ENCODE measurements at places on chromosomes 12 and 14.

- DNase-seq: no peak
These were observed 156.5 kb upstream of the MYL2 start for GRCh38 chr12:111076611-111077451.

GRCh38 chr12:127334365-127334764 is 932.6 kb upstream of the TMEM132C start:
- DNase-seq: no peak

- DNase-seq: peak; percentile 89
These were observed 123.3 kb downstream of the SSPN start for GRCh38 chr12:26318661-26319068.

DNA sequence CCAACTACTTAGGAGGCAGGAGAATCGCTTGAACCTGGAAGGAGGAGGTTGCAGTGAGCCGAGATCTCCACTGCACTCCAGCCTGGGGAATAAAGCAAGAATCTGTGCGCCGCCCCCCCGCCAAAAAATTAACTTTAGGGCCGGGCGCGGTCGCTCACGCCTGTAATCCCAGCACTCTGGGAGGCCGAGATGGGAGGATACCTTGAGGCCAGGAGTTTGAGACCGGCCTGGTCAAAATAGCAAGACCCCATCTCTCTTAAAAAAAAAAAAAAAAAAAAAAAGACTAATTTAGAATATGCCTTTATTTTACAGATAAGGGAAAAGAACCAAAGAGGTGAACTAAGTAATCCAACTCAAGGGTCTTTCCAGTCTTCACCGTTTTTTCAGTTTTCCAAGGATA is 1.2 kb downstream of the KANSL2 start:
- no peak for DNase-seq

DNA sequence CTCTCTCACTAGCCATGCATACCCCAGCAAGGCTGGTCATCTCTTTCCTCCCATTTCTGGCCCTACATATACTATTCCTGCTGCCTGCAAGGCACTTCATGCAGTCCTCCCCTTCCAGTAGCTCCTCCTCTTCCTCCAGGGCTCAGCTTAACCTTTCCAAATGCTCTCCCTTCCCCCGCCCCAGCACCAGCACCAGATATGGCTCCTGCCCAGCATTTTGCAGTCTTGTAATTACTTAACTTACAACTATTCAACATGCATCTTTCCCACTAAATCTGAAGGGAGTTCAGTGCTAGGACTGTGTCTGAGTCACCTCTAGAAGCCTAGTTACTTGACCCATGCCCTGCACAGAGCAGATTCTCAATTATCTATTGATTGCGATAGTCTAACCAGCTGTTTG is 1.8 kb upstream of the FBXO21 start:
- no peak for DNase-seq

- DNase-seq: no peak
These were observed 1.3 kb upstream of the RNU6-7 start for GRCh38 chr14:32200368-32201192.

DNA sequence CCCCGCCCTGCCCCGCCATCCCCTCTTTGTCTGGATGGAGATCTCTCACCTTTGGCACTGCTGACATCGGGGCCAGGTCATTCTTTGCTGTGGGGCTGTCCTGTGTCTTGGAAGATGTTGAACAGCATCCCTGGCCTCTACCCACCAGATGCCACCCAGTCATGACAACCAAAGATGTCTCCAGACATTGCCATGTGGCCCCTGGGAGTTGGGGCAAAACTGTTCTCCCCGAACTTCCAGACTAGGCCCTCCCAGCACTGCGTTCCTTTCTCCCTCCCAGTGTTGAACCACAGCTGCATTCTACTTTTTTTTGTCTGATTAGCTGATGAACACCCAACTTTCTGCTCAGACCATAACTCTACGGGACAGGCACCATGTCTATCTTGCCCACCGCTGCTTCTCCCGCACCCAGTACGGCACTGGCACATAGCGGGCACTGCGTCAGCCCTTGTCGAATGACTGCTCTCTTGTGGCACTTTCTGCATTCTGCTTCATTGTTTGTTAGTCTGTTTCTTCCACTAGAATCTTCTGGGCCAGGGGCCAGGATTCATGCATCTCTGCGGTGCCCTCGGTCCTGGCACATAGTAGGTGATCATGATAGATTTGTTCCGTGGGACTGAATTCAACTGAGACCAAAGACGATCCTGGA is 13.1 kb upstream of the MYL2 start:
- no peak for DNase-seq

GRCh38 chr14:80356413-80356812 is 145.1 kb upstream of the DIO2 start:
- DNase-seq: peak; percentile 40

DNA sequence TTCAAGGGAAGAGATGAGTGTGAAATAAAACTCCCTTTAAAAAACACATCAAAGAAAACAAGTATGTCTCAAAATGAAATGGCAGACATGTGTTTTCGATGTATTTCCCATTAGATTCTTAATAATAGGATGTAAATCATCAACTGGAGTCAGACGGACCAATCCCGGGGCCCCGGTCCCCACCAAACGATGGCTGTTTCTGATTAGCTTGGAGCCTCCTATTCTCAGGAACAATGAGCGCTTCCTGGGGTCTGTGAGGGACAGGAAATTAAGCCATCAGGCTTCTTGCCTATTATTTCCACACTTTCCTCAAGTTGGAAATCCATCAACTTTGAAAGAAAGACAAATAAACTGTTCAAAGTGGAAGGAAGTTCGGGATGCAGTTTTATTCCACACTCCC is 179.4 kb downstream of the EFCAB11 start:
- DNase-seq: no peak

DNA sequence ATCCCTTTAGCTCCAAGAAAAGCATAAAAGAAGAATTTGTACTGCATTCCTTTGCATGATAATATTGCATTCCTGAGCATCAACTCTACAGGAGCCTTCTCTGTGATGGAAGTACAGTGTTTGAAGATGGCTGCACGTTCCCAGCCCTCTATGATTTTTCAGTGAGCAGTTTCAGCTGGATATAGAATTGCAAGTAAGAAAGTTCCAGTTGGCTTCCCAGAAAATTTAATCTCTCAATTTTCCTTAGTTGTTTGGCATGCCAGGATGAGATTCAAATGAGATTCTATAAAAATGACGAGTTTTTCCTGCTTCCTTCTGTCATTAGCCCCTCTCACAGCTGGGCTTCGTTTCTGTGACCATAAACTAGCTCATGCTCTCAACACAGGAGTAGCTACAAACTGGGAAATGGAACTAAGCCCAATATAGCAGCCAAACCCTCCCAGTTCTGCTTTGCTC is 109.9 kb downstream of the TTC8 start:
- DNase-seq: peak; percentile 49

- peak; percentile 72 for DNase-seq
These were observed 91.6 kb upstream of the PAWR start for GRCh38 chr12:79782172-79782900.

DNA sequence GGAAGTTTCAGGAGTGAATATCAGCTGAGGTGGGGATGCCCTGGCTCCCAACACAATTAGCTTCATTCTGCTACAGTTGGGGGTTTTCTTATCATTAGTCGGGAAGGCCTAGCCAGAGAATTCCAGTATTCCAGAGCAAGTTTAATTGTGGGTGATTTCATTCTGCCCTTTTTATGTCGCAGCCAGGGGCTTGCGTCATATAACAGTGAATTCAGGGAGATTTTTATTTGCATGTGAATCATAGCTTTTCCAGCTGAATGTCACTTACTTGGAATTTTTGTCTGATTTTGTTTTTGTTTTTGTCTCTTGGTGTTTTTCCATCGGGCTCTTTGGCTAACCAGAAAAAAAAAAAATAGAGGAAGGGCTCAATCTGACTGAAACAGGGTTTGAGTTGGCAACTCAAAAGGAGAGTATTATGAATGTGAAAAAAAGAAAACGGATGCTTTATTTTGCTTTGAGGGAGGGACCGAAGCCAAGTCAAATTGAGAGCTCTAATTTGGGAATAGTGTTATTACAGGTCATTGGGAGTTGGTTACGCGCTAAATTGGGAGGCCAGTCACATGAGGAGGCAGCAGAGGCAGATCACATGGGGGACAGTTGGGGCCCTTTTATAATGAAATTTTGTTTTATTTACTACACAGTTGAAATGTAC is 119.4 kb downstream of the SAMD4A start:
- peak; percentile 91 for DNase-seq

DNA sequence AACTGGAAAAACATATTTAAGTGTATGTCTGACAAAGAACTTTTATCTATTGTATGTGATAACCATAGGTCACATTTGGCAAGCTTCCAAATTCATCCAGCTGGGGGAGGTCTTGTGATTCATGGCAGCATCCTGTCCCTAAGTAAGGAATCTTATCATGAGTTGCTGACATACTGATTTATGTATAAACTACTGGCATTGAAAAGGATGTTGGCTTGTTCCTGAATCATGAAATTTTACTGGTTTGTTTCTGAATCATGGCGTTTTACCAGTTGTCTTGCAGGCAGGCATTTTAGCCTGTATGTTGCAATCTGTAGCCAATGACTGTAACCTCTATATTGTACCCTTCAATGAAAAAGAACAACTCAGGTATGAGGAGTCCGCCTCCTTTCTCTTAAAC is 244.8 kb downstream of the IPO8 start:
- no peak for DNase-seq

DNA sequence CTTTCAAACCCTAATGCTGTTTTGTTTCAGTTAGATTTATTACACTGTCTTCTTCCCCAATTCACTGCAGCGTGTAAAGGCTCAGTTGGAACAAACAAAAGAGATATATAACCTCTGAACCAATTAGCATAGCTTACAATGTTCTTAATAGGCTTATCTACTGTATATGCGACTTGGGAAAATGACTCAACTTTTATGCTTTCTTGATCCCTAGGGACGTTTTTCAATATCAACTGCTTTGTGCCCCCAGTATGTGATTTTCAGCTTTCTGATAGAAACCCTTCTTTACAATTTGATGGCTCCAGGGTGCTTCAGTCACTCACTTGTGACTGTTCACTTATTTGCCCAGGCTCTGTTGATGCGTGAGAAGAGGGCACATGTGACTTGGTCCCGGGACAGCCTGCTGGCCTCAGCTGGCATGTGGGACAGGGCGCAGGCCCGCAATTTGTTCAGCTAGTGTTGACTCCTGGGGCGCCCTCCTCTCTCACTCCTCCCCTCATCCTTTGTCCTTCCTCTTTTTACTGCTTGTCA is 107.1 kb downstream of the TMTC2 start:
- DNase-seq: no peak

GRCh38 chr14:22919601-22919921 is 612 bp upstream of the RBM23 start:
- no peak for DNase-seq

GRCh38 chr12:57983146-57983857 is 41.9 kb downstream of the ATP23 start:
- peak; percentile 67 for DNase-seq

- DNase-seq: no peak
These were observed 1546.9 kb upstream of the TMEM132C start for GRCh38 chr12:126719912-126720705.

- DNase-seq: no peak
These were observed 21.9 kb upstream of the CIPC start for GRCh38 chr14:77076113-77076631.

GRCh38 chr12:93954166-93955112 is 193.9 kb upstream of the PLXNC1 start:
- peak; percentile 19 for DNase-seq
